Stimulated activated CD8-positive, alpha-beta memory T cell treated with anti-CD3 and anti-CD28 coated beads, Interleukin-12 subunit alpha, Interleukin-12 subunit beta, amount 100 ng/mL, for 1 hour (primary cell): ENCODE measurements at places on chromosomes 3 and 15.

GRCh38 chr3:125107363-125107762, 51.6 kb upstream of the HEG1 start:
- no peak for DNase-seq

- DNase-seq, result no peak
Observed at GRCh38 chr3:84943379-84943778, 15.4 kb upstream of the CADM2 start.

- no peak for DNase-seq
Observed at GRCh38 chr15:88015228-88015860, 241.2 kb downstream of the NTRK3 start.

DNA sequence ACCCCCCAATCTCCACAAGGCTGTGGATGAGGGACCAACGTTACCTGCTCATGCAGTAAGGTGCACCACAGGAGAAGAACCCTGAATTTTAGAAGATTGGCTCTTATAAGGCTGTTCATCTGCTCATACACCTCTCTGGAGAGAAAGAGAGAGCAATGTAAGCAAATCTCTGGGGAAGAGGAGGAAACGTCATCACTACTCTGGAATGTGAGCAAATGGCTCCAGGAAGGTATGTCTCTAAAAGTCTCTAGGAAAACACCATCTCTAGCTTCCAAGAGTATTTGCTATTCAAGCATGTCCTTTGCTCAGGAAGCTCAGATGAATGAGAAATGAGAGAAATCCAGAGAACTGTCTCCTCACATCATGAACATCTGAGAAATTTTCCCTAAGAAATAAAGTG, 235.4 kb downstream of the TBL1XR1 start:
- no peak for DNase-seq

DNA sequence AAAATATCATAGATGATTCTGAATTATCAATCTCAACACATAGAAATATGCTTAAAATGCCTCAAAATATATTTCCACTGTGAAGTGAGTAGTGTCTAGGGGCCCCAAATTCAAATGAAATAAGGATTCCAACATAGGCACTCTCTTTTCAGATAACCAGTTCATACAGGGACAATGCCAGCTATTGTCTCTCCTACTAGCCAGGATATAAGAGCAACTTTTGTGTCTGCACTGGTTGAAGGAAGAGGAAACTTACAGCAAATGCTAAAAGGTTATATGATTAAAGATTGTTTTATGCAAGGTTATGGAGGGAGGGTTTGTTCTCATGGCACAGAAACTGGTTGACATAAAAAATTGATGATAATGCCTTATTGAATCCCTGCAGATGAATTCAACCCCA, 579.4 kb upstream of the ALCAM start:
- no peak for DNase-seq

DNA sequence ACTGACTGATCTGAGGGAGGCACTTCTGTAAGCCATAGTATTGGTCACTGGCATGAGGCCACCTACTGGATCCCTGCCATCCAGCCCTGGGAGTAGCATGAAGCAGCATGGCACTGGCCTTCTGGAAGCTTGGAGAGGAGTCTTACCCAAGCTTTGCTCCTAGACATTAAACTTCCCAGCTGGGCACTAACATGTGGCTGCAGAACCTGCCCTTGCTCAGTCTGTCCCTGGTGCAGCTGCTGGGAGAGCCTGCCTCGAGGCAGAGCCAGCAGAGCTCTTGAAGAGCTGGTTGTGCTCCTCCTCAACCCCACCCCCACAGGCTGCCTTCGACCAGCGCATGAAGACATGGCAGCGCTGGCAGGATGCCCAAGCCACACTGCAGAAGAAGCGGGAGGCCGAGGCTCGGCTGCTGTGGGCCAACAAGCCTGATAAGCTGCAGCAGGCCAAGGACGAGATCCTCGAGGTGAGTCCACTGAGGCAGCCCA, 17.1 kb upstream of the SNX22 start:
- DNase-seq, result no peak

GRCh38 chr3:97950360-97950759, 21.9 kb downstream of the RIOX2 start:
- no peak for DNase-seq

DNA sequence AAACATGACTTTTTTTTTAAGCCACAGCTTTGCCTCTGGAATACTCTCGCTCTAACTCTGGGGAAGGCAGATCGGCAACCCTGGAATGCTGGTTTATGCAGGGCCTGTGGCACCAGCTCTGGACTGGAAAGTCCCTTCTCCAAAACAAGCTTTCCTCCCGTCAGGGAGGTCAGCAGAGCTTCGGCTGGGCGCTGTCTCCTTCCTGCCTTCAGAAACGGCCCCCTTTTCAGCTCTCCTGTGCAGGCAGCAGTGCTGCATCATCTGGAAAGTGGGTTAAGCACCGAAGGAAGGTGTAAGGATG, 42.7 kb upstream of the SKOR1 start:
- DNase-seq, result no peak

DNA sequence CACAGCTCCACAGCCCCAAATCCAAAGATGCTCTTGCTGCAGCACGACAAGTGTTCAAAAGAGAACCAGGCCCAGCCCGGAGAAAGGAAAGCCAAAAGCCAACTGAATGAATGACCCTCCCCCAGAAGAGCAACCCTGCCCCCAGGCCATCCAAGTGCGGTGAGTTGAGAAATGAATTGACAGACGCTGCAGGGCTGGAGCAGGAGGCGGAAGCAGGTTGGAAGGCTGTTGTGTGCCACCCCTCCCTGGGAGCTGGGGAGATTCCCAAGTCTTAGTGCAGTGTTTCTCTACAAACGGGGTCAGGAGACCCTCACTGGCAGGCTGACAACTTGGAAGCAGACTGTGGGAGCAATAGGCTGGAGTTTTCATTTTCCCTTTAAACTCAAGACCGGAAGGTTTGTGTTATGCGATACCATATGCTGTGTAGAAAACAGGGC, 3.5 kb upstream of the SPTBN5 start:
- DNase-seq, result no peak

- DNase-seq, result no peak
Observed at GRCh38 chr15:93705753-93706455, 525.5 kb upstream of the MCTP2 start.

DNA sequence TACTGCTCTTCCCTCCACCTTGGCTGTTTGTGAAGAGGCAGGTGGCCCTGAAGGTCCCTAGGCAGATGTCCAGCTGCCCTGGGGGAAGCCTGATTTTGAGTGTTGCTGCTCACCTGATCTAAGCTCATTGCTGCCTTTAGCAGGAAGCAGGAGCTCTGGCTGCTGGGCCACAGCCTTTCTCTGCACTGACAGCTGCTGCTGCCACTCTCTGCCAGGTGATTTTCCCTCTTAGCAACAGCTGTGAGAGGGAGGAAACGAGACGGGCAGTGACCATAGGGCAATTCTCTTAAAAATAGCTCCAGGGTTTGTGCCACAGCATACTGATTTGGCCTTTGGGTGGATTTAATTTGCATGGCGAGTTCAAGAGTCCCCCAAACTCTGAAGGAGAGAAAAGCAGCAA, 415.8 kb upstream of the SEMA6D start:
- DNase-seq, result no peak

- no peak for DNase-seq
Observed at GRCh38 chr3:53845881-53846133, 412 bp downstream of the CHDH start.

GRCh38 chr3:9149566-9149965, 99.9 kb downstream of the SRGAP3 start:
- no peak for DNase-seq

DNA sequence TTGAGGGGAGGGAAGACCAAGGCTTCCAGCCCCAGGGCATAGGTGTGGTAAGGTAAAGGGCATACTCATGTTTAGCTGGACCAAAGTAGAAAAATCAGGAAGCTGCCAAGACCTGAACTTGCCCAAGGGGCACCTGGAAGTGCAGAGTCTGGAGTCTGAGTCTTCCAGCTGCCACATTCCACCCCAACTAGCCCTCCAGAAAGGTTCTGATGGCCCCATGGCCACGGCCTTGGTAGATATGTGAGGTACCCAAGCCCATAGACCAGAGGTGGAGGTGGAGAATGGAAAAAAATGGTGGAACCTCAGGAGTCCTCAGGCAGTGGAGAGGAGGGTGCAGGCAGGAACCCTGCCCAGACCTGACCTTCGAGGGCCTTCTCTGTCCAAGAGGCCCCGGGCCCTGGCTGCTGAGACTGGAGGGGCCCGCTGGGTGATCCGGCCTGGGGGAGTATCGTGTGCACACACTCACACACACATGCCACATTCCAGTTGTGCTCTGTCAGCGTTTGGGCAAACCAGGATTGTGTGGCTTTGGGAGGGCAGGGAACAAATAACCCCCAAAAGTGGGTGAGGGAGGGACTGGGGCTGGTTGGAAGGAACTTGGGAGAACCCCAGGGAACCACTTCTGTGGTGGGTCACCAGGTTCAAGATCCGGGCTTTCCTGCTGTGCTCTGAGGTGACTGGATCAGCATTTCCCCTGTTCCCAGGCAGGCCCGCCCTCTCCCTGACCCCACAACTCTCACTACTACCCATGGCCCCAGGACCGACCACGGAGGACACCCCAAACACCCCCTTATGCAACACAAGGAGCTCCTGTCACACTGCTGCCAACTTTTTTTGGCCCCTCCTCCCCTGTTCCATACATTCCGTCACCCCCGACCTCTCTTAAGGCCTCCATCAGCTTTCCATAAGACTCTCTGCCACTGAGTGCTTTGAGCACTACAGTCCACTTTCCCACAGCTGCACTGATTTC, 11.6 kb downstream of the MYL3 start:
- DNase-seq, result no peak

GRCh38 chr3:126630020-126630419, 24.9 kb downstream of the TXNRD3 start:
- no peak for DNase-seq

- no peak for DNase-seq
Observed at GRCh38 chr15:35305031-35305550, 220.0 kb upstream of the NANOGP8 start.

GRCh38 chr3:10993729-10994065, 1.1 kb downstream of the SLC6A1 start:
- DNase-seq, result no peak

GRCh38 chr3:147589016-147589415, 179.9 kb downstream of the ZIC1 start:
- no peak for DNase-seq

GRCh38 chr3:138426211-138426610, 8.2 kb upstream of the ESYT3 start:
- DNase-seq, result no peak

DNA sequence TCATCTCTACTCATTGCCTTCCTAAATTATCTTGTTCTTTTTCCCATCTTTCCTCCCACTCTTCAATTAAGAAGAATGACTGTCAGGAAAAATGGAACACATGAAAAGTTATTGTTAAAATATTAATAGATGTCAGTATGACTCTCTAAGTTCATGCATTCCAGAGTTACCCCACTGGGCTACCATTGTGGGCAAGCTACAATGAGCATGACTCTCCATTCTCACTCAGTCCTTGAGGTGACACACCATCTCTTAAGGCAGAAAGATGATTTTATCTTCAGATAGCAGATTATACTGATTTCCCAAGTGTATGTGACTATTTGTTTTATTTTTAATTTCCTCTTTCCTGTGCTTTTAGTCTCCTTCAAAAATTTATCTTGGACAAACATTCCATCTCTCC, 144.3 kb downstream of the ALCAM start:
- no peak for DNase-seq

DNA sequence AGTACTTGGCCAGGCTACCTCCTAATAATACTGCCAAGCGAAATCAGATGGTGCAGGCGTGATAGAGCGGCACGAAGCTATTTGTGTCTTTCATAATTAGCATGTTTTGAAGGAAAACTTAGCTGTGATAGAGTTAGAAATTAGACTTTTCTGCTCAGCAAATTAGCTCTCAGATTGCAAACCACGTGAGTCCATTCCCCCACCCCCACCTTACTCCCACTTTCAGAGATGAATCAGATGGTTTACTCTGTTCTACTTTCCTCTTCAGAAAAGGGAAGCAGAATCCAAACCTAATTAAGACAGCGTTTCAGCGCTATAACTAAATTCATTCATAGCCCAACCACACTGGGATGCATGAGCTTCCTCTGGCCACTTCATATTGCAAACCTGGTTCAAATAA, 214.6 kb downstream of the SLCO3A1 start:
- DNase-seq, result no peak

- DNase-seq, result no peak
Observed at GRCh38 chr3:77618686-77619085, 578.8 kb downstream of the ROBO2 start.

DNA sequence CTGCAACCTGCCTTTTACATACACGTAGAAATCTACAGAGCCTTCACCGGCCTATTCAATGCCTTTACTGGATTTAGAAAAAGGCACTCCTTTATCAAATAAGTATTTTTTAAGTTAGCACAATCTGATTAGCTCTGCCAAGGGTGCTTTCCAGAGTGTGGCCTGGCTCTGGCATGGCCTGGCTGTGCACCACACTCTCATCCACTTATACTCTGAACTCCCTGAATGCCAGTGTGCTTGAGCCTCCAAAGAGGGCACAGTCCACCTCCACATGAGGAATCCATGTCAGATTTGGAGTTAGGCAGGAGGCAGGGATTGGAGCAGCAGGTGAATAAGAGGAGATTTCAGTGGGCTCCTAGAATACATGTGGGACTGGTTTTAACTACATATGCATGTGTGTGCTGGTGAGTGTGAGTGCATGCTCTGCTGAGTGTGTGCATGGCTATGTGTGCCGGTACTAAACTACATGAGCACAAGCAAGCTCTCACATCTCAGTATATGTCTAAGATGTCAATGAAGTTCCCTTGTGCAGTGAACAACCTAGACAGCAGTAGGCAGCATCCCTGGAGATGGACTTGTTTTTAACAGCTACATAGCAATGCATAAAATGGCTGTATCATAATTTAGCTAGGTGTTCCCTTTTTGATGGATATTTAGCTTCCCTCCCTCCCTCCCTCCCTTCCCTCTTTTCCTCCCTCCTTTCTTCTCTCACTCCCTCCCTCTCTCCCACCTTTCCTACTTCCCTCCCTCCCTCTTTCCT, 17.8 kb upstream of the ZFAND6 start:
- DNase-seq, result no peak

GRCh38 chr3:120641696-120642246, 40.3 kb downstream of the HGD start:
- DNase-seq, result no peak

- no peak for DNase-seq
Observed at GRCh38 chr3:184455991-184456390, 76.1 kb downstream of the CHRD start.

- no peak for DNase-seq
Observed at GRCh38 chr3:119774444-119774843, 7.5 kb upstream of the NR1I2 start.

DNA sequence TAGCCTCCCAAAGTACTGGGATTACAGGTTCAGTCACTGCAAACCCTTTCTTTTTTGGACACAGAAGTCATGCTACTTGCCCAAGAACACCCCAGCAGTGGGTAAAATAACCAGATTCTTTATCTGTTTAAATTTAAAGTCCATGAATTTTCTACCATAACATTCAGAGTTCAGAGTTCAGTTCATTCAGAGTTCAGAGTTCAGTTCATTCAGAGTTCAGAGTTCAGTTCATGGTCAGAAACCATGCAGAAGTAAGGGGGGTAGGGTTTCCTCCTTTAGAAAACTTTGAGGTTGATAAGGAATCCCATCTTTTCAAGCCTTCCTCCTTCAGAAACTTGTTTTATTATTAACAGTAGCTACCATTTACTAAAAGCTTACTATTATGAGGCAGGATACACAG, 43.2 kb downstream of the RAF1 start:
- DNase-seq, result no peak

GRCh38 chr15:69086427-69087204, 72.1 kb downstream of the NOX5 start:
- no peak for DNase-seq
